ENCODE measurements at places on chromosomes 3 and 15. TPM values are rescaled to one million over a fixed set of nuclear protein-coding genes. Genes with fewer than 3 reads are reported as not detected.

KIF7 gene
- total RNA-seq = 23.4 TPM

TMC3 gene
- not detected for total RNA-seq

GLDN gene
- 0.77 TPM for total RNA-seq

ANKUB1 gene
- total RNA-seq = not detected

OXSR1 gene
- total RNA-seq = 54.1 TPM

POPDC2 gene
- 0.37 TPM for total RNA-seq

DNA sequence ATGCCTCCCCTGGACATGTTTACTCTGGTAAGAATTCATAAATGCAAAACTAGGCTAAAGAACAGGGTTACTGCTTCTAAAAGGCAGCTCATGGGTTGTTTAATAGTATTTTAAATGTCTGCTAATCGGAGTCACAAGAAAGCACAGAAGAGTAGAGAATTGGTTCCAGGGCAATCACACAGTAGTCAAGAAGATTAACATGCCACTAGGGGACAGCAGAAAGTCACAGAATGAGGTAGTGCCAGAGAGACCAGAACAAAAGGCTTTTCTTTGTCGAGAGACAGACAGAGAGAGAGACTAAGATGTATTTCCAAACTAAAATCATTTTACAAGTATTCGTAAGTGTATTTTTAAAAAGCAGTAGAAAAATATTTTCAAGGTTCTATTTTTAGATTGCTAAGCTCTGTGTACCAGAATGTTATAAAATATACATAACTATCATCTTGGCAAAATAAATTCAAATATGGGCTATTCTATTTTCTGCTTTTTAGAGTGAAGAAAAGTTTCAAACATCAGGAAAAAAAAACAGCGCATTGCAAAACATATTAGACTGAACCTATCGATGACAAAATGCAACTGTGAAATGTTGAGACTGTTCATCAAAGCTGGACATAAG lies 78.3 kb upstream of the CDIN1 start:
- DNase-seq = peak; percentile 52

DNA sequence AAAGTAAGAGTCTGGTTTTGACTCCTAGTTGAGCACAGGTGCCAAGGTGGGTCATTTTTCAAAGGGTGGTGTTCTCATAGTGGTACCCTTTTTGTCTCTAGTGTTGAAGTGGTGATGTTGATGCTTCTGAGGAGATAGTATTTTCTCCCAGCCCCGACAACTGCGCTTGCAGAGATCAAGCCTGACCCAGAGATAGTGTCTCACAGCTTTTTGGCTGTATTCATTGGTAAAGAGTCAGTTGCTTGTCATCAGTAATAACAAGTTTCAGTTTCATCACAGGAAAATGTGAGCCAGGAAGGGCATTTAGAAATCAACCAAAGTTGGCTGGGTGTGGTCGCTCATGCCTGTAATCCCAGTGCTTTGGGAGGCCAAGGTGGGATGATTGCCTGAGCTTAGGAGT lies 139.3 kb downstream of the NFKBIZ start:
- DNase-seq = no peak

DNA sequence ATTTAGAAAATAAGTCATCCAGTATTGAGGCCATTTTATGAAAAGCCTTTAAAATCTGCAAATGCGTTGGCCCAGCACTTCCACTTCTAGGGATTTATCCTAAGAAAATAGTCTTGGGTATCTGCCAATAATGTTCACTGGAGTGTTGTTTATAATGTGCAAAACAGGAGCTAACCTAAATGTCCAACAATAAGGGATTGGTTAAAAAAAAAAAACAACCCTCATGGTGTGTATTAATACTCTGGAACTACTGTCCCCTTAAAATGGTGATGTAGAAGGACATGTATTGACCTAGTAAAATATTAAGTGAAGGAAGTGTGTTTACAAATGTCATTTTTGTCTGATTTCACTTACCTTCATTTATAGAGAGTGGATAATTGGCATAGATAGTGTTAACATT lies 58.0 kb downstream of the IGF1R start:
- no peak for DNase-seq

DNA sequence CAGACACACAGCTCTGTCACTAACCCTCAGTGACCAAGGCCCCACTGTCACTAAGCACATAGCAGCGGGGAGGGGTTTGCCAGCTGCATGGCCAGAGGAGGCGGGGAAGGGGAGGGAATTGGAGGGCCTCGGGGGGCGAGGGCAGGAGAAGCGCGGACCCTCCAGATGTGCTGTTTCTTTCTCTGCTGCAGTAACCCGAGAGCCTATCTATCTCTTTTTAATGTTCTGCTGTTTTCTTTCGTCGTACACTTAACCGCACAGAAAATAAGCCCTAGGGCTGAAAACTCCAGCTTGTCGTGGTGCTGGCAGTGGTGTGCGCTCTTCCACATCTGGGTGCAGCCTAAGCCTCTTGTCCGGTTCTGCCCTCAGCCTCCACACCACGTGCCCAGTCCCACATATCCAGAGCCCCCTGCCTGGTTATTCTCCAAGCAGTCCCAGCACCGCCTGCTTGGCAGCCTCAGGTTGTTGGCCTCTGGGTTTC lies 51.1 kb downstream of the BDH1 start:
- DNase-seq = no peak

- no peak for DNase-seq
Measured at GRCh38 chr3:21920421-21920861, 169.4 kb upstream of the ZNF385D start.

DNA sequence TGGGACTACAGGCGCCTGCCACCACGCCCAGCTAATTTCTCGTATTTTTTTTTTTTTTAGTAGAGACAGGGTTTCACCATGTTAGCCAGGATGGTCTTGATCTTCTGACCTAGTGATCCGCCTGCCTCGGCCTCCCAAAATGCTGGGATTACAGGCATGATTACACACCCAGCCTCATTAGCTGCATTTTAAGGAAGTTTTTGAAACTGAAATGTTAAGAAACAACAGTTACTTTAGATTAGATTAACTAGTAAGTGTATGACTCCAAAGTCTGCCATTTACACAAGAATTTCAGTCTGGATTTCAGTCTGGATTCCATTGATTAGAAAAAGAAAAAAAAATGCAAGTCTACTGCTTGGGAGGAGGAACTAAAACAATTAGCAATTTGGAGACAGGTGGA lies 24.5 kb upstream of the VPS39 start:
- DNase-seq = no peak

GRCh38 chr3:83662381-83662960 lies 1296.3 kb upstream of the CADM2 start:
- DNase-seq = no peak
